ENCODE measurements at places on chromosomes 16 and 17.
A peak's percentile ranks its signal among the peaks of the same experiment; 100 is the strongest.

DNA sequence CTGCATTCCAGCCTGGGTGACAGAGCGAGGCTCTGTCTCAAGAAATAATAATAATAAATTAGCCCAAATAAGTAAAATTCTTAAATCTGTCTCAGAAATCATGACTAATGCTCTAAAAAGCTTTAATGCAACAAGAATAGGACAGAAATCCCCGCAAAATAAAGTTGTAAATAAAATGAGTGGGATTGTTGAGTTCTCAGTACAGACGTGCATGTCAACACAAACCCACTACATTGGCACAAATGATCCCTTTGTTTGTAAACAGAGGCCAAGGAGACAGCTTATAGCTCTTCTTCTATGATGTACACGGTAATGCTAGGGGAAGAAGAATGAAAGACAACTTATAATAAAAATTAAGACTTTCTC, 6.0 kb downstream of the STAT5B start:
- peak; percentile 41 for DNase-seq

- DNase-seq = peak; percentile 49
Measured at GRCh38 chr17:11144358-11145233, 96.4 kb upstream of the SHISA6 start.

- no peak for DNase-seq
Measured at GRCh38 chr16:23836404-23837311, 875 bp downstream of the PRKCB start.

- no peak for DNase-seq
Measured at GRCh38 chr17:40450175-40450574, 6.9 kb downstream of the IGFBP4 start.

DNA sequence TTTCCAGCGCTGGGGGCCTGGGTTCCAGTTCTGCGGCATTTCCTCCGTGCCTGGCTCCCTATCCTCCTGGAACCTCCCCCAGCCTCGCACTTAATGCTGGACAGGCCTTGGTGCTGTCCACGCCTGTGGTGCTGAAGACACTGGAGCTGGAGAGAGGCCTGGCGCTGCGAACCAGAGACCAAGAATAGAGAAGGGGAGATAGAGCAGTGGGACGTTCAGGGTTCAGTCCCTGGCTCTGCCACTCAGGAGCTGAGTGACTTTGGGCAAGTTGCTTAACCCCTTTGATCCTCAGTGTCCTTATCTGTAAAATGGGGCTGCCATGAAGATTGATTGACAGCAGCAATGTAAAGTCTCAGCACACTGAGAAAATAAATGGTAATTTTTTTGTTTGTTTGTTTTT, 11.9 kb downstream of the SBK1 start:
- peak; percentile 31 for DNase-seq
